ENCODE measurements at places on chromosomes 6 and 20. TPM values are rescaled to one million over a fixed set of nuclear protein-coding genes. Genes with fewer than 3 reads are reported as not detected.
A peak's percentile ranks its signal among the peaks of the same experiment; 100 is the strongest.

MROH8 gene
- total RNA-seq = 3.3 TPM

NKAIN2 gene
- total RNA-seq = not detected

NMBR gene
- not detected for total RNA-seq

ZNF334 gene
- not detected for total RNA-seq

OPRM1 gene
- total RNA-seq = not detected

TEAD3 gene
- 3.8 TPM for total RNA-seq

SLC32A1 gene
- not detected for total RNA-seq

AVP gene
- not detected for total RNA-seq

OR14J1 gene
- total RNA-seq = not detected

LY6G5B gene
- total RNA-seq = 2.6 TPM

C6orf141 gene
- 6.5 TPM for total RNA-seq

ADIG gene
- total RNA-seq = not detected

PGM3 gene
- total RNA-seq = 26.8 TPM

SEC23B gene
- total RNA-seq = 84.6 TPM

HTR1E gene
- not detected for total RNA-seq

MATN4 gene
- not detected for total RNA-seq

EYA2 gene
- total RNA-seq = not detected

GFRAL gene
- not detected for total RNA-seq

DNA sequence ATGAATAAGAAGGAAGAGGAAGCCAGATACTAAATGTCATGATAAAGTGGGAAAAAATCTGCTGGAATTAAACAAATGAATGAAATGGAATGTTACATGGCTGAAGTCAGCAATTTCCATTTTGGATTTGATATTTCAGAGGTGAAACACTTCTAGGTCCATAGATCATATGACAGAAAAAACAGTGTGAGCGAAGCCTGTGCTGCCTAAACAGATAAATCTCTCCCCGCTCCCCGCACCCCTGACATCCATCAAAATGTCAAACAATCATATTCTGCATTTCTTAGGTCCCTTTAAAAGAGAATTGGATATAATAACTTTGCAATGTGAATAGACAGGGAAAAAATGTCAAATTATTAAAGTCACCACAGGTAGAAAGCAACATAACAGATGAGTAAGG is 26.0 kb upstream of the TRDN start:
- DNase-seq = no peak

- DNase-seq = no peak
Observed at GRCh38 chr6:46773201-46773855, 19.9 kb upstream of the MEP1A start.

- no peak for DNase-seq
Observed at GRCh38 chr6:166411271-166411670, 28.5 kb upstream of the MPC1 start.

DNA sequence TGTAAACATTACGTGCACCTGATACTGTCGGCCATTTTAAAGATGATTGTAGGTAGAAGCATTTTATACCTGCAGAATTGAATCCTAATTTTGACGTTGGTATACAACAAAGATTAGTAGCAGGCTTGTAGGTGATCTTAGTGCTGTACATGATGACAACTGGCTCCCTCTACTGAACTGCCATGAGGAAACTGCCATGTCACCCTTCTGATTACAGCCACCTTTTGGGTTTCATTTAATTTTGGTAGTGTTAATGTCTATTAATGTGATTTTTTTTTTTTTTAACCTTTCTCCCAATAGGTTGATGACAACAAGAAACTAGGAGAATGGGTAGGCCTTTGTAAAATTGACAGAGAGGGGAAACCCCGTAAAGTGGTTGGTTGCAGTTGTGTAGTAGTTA is 2.3 kb downstream of the RPS12 start:
- no peak for DNase-seq

DNA sequence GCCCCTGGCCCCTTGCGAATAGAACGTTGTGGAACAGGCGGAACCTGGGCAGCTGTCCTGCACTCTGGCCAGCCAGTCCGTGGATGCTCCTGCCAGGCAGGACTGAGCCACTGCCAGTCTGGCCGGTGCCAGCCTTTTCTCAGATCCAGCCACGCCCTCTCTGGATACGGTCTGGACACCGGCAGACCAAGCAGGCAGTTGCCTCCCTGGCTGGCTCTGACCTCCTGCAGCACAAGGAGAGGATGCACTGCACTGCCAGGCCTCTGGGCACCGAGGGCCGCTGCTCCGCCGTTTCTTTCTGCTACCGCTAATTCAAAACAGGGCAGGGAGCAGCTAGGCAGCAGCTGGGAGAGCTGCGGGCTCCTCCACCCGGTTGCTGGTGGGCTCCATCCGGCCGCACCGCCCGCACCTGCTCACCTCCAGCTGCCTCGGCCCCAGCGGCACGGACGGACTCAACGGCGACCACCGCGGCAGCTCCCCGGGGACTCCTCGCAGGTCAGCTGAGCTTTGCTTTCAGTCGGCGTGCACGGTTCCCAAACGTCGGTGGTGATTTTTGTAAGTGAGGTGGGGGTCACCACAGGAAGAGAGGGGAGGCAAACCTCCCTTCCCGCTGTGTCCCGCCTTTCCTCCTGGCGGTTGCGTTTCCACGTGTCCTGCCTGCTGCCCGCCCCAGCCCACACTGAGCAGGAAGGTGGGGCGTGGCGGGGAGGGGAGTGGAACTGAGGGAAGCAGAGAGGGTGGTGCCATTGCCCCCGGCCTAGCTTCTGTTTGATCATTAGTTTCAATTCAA is 30.3 kb upstream of the AFDN start:
- no peak for DNase-seq

DNA sequence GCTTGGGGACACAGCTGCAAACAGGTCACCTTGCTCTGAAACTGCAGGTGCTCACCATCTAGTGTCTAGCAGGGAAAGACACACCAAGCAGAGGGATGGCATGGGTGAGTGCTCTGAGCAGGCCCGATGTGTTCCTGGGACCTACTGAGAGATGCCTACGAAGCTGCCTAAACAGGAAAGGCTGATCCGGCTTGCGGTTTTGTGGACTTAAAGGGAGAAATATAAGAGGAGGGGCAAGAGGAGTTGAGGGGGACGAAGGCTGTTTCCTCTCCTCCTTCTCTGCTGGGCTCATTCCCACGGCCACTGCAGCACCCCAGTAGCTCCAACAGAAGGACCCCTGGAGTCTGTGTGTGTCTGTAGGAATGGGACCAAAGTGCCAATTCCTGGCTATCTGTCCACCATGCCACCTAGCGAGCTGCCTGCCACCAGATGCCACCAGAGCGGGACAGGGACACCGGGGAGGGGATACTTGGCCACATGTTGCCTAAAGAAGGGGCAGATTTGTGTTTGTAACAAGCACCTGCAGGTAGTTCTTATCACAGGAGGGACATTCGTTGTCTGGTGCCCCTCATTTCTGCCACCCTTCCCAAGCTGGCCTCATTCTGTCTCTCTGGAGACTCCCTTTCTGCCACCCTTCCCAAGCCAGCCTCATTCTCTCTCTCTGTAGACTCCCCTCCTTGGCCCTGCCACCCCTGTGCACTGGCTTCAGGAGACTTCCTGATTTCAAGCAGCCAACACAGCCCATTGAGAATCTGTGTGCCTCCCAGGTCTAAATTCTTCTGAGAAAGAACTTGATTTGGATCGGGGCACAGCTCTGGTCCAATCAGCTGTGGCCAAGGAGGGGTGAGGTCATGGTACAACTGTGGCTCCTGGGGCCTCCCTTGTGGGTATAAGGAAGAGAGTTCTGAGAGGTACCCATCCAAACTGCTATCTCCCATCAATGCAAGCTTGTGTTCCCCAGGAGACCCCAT is 221.8 kb downstream of the ANKRD60 start:
- DNase-seq = peak; percentile 49

DNA sequence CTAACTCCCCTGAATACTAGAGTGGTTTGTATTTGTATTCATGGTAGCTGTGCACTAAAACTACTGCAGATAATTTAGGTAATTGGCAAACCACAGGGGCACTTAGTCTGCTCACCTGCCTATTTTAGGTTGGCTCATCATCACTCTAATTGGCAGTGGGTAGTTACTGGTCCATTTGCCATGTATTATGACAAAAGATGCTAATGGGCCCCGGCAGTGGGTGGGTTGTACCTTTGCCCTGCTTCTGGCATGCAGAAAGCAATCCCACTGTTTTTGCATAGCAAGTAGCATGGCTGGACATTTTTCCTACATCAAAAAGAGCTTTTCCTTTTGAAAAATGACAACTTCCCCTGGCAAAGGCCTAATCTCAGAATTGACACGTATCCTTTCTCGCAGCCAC is 741.4 kb upstream of the MAP3K7 start:
- DNase-seq = no peak

GRCh38 chr6:32369660-32370059 is 2.0 kb downstream of the TSBP1 start:
- peak; percentile 90 for DNase-seq

DNA sequence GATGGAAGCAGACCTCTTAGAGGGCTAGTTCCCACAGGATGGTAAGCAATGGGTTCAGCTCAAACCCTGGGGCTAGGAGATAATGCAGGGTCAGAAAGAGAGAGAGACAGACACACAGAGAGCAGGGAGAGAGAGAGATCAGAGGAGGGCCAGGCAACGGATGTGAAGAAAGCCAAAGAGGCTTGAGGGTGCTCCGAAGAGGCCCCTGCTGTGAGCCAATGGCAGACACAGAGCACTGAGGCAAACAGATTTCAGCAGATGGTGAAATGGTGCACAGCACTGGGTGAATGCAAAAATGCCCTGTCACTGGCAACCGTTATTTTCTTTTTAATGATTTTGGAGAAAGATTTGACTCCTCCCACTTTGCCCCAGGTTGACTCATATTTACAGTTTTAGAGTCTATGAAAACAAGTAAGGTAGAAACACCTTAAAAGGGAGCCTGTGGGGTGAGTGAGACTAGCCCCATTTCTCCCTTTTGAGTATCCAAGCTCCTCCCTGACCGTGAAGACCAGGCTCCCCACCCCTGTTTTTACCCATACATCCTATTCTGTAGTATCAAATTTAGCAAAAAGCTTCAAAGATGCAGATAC is 840 bp downstream of the DEFB132 start:
- no peak for DNase-seq

GRCh38 chr6:132369526-132369925 is 31.7 kb downstream of the MOXD1 start:
- peak; percentile 67 for DNase-seq

- no peak for DNase-seq
Observed at GRCh38 chr6:170439366-170440361, 113.4 kb downstream of the PSMB1 start.

DNA sequence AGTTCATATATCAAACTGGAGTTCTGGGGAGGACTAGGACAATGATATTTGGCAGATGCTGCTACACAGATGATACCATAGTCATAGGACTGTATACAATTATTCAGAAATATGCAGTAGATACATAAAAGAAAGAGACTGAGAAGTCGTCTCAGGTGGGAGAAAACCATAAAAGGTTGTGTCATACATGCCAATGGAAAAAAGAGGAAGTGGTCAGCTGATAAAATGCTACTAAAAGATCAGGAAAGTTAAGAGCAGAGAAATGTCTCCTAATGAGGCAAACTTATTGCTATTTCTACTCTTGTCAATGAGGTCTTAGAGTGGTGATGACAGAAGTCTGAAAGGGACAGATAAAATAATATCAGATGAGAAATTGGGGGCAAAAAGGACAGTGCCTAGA is 407.6 kb downstream of the COL12A1 start:
- DNase-seq = no peak

DNA sequence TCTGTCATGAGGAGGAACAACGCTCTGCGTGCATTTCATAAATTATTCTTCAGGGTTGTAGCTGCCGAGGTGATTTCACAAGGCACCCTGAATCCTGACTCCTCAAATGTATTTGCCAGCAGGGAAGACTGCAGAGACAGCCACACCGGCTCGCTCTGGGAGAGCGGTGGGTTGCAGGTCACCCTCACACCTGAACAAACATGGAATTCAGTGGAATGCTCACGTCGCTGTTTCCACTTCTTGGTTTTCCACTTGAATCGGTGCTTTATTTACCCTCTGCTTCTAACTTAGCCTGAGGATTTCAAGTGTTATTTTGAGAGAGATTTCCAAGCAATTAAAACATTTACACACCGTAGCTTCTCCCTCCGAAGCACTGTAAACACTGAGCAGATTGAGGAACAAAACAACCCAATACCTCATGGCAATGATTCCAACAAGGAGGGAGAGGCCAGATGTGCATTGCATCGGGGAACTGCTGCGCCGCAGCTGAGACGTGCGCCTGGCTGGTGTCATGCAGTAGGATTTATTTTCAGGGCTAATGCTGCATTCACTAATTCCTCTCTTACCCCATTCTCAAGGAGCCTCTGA is 59.5 kb upstream of the GGTLC1 start:
- no peak for DNase-seq

GRCh38 chr20:20231528-20232298 is 136.2 kb upstream of the INSM1 start:
- DNase-seq = no peak

- DNase-seq = no peak
Observed at GRCh38 chr20:15544742-15545141, 1028.5 kb downstream of the KIF16B start.

GRCh38 chr6:169190144-169190584 is 63.5 kb downstream of the THBS2 start:
- no peak for DNase-seq

- DNase-seq = no peak
Observed at GRCh38 chr20:58956078-58956477, 25.0 kb upstream of the NELFCD start.

GRCh38 chr6:2796861-2797260 is 31.7 kb downstream of the WRNIP1 start:
- no peak for DNase-seq

DNA sequence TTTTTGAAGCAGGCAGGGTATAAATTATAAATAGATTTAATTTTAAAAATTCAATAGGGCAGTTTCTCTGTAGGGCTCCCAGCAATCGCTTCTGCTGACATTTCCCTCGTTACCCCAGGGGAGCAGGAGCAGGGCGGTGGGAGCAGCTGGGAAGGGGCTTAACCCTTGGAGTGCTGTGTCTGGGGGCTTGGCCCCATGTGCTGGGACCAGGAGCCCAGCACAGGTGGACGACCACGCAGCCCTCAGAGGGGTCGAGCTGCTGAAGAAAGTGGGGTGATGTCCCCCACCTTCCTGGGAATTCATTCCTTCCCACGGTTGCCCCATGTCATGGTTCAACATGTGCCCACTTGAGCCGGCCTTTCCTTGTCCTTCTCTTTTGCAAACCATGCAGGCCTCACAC is 67.5 kb upstream of the STX16 start:
- no peak for DNase-seq

- DNase-seq = no peak
Observed at GRCh38 chr6:155256122-155256795, 7.6 kb upstream of the CLDN20 start.

DNA sequence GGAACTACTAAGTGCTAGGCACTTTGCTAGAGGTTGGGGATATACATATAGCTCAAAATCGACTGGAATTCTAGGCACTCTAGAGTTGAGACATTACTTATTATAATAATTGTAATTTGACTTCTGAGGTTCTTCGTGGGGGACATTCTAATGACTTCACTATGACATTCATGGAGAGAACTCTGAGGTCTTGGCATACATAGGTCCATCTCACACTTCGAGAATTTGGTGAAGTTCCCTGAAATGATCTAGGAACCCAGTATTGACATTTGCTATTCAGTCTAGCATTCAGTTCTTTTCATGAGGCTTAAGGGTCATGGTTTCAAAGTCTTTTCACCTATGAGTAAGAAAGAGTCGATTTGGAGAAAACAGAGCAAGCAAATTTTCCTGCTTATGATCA is 446.6 kb upstream of the JAG1 start:
- DNase-seq = no peak

- no peak for DNase-seq
Observed at GRCh38 chr6:111798281-111798725, 74.9 kb downstream of the FYN start.

- no peak for DNase-seq
Observed at GRCh38 chr6:93394471-93394870, 24.9 kb downstream of the EPHA7 start.

GRCh38 chr6:7515363-7515762 is 26.1 kb upstream of the DSP start:
- DNase-seq = no peak

All from HT1080 (cell line).